ENCODE measurements at places on chromosomes 12 and 14.

- DNase-seq: no peak
Measured at GRCh38 chr12:93780101-93780641, 103.0 kb downstream of the CRADD start.

DNA sequence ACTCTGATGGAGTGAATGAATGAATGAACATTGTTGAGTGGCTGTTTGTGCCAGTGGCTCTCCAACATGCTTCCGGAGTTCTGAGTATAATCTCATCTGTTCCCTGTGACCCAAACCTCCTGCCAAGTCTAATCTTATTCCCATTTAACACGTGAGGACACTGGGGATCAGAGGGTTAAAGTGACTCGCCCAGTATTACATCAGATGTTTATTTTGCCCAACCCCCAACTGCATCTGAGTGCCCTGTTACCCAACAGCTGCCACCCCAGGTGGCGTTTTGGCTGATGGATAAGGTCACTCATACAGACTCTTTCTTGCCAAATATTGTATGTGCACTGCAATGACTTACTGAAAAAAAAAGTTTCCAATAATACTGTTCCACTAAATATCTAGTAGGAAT is 210.9 kb downstream of the EXOC5 start:
- DNase-seq: no peak

DNA sequence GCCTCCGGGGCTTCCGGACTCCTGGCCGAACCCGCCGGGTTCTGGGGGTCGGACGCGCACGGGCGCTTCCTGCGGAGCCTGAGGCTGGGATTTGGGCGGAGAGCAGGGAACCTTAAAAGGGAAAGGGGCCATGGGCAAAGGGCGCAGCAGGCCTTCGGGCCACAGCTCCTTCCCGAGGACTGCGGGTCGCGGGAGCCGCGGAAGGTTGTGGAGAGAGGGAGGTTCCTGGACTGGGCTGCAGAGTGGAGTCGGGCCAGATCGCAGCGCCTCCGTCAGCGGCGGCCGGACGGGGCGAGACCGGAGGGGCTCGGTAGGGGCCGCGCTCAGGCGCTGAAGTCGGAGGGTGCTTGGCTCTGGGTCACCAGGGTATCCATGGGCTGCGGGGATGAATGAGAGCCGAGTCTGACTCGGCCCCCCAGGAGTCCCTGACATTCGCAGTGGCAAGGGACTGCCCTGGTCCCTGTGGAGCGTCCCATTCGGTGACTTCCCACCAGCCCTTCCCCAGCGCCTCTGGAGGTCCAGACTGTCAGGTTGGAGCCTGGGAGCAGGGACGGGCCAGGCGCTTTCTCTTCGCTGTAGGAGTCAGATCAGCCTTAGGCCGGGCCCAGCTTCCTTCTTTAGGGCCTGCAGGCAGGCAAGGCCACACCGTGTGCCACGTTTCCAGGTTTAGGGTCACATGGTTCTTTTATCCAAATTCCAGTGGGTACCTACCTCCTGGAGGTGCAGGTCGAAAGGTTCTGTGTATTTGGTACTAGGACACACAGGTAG is 938 bp upstream of the SLC25A29 start:
- no peak for DNase-seq

DNA sequence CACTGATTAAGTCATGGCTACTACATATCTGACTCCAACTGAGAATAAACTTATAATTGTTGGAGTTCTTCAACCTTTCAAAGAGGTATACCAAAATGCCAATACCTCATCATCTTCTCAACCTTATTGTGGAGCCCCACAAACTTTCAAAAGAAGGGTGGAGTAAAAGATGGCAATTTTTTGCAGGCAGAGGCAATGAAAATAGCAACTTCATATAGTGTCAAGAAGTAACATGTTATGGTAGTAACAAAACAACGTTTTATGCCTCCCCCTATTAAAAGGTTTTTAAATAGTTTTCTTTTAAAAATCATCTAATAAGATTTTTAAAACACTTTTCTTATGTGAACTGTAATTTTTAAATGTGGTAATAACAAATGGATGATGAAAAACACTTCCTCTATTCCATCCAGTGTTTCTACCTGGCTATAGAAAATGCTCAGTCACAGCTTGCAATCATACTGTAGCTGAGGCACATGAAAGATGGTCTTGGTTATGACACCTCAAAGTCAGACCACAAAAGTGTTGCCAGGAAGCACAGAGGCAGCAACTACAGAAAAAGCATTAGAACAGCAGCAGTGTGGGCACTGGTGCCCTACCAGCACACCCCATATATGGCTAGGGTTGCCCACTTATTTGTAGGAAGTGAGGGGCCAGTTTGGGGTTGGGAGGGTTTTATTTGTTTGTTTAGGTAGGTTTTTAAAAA is 7.0 kb downstream of the PPP1R12A start:
- no peak for DNase-seq

GRCh38 chr12:185576-185955 is 28.4 kb downstream of the SLC6A12 start:
- no peak for DNase-seq

GRCh38 chr12:116476227-116476822 is 82.9 kb upstream of the MAP1LC3B2 start:
- DNase-seq: no peak

DNA sequence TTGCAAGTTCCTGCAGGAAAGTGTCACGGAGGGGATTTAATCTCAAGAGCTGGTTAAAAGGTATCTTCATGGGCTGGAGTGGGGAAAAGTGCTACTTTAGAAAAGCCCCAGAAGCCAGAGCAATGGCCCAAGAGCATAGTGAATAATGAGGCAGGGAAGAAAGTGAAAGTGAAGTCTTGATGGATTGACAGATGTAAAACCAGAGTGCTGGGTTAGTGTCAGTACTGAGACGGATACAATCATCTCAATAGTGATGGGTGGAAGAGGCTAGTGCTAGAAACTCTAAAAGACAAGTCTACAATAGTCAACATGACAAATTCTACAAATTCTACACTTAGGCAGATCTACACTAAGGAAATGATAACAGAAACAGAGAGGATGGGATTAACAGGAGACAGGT is 68.1 kb downstream of the CIT start:
- DNase-seq: no peak

- DNase-seq: no peak
Measured at GRCh38 chr12:1093166-1093751, 102.2 kb downstream of the ERC1 start.

DNA sequence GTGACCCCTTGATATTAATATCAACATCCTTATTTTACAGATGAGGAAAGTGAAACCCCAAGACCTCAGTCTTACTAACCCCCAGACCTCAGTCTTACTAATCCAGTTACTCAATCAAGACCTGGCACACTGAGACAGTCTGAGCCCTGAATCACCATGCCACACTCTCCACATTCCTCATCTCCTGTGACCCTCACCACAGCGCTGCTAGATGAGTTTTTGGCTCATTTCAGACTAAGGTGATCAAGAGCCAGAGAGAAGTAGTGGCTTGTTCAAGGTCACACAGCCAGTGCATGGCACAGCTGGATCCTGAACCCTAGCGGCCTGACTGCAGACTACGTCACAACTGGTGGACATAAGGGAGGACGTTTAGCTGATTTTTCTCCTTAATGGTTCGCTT is 579.2 kb downstream of the BCL11B start:
- no peak for DNase-seq

GRCh38 chr12:67671892-67672291 is 23.3 kb downstream of the DYRK2 start:
- DNase-seq: no peak

DNA sequence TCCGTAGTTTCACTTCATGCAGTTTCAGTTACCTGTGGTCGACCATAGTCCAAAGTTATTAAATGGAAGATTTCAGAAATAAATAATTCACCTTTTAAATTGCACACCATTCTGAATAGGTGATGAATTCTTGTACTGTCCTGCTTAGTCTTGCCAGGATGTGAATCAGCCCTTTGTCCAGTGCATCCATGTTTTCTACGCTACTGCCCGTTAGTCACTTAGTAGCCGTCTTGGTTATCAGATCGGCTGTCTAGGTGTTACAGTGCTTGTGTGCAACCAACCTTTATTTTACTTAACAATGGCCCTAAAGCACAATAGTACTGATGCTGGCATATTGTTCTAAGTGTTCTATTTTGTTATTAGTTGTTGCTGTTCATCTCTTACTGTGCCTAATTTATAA is 146.7 kb downstream of the ACSS3 start:
- DNase-seq: no peak

GRCh38 chr12:32240162-32240561 is 133.5 kb downstream of the BICD1 start:
- DNase-seq: no peak

DNA sequence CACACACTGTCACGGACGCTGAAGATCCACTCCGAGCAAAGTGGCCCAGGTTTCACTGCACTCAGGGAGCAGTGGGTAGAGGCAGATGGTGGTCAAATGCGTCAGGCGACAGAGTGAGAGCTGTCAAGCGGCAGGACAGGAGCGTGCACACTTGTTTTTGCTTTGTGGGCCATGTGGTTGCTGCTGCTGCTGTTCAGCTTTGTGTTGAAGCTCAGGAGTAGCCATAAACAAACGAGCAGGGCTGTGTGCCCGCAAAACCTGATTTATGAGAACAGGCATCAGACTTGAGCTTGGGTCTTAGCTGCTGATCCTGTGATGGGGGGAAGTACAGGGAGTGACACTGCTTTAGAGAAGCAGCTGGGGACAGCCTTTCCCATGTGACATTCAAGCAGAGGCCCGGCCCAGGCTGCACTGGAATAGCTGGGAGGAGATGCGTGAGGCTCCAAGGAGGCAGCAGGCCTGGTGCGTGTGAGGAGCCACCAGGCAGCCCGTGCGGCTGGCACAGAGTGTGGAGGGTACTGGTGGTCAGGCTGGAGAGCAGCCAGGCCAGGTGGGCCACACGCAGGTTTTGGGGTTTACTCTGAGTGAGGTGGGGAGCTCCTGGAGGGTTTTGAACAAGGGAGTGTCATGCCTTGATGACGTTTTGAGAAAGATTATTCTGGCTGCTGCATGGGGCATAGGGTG is 31.1 kb upstream of the ASPG start:
- no peak for DNase-seq

DNA sequence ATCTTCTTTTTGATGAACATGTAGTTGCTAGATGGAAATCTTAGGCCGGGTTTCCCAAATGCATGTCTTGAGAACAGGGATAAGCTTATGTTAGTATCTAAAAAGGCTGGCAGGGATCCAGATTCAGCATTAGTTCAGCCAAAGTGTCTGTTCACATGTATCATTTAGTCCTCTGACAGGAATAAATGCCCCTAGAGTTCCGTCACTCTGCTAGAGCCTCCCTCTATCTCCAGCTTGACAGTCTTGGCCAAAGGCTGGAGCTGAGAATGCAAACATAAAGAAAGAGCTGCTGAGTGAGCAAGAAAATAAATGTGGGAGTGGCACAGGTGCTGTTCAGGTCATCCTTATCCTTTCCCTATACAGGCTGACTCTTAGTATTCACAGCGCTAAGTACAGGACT is 13.8 kb upstream of the NELL2 start:
- no peak for DNase-seq

GRCh38 chr12:89775986-89776365 is 67.3 kb upstream of the ATP2B1 start:
- DNase-seq: no peak

DNA sequence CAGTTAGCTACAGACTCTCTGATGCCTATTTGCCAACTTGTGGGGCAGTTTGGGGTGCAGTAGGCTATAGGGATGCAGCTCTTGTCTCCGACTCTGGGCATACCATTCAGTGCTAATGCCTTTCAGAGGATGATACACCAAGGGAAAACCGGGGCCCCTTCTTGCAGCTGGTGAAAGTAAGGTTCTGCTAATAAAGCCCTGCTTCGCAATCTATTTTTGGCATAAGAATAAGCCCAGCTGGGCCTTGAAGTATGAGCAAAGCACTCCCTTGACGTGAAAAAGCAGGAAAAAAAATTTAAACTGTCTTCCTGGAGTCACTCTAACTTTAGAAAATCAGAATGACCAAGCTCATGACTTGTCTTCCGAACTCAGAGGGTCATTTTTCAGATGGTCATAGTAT is 124.1 kb upstream of the RBM19 start:
- no peak for DNase-seq
